ENCODE measurements at places on chromosomes 7 and 10.

DNA sequence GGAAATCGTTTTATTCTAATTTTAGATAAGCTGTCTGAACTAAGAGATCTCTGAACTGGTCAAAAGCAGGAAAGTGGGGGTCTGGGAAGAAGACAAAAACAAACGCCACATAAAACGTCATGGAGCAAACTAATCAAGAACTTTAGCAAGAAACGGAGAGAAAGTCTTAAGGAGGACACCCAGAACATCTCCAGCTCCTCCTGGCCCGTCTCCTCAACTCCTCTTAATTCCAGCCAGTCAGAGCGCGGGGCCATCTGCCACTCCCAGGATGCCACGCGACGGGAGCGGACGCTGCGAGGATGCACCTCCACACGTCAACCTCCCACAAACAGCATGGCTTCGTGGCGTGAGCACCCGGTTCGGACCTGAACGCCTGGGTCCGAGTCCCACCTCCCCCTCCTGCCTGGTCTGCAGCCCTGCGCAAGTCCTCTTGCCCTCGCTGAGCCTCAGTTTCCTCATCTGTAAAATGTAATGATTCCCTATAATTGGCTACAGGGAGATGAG, 598 bp downstream of the MMS19 start:
- DNase-seq: peak; percentile 77

DNA sequence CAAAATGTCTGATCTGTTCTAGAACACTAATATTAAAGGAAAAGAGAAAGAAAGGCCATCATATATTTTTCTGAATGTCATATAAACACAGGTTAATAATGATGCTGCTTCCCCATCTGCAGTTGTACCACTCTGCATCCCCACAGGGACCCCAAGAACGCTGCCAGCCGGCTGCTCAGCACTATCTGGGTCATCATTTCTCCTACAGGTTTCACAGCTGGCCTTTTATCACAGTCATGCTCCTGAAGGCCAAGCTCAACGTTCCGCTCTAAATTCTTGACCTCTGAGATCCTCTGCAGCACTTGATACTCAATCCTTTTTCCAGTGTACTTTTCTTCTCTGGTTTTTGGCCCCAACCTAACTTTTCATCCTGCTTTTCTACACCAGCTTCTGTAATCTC, 4.8 kb downstream of the IDI1 start:
- no peak for DNase-seq

- no peak for DNase-seq
Observed at GRCh38 chr7:27651702-27652101, 11.0 kb downstream of the HIBADH start.

DNA sequence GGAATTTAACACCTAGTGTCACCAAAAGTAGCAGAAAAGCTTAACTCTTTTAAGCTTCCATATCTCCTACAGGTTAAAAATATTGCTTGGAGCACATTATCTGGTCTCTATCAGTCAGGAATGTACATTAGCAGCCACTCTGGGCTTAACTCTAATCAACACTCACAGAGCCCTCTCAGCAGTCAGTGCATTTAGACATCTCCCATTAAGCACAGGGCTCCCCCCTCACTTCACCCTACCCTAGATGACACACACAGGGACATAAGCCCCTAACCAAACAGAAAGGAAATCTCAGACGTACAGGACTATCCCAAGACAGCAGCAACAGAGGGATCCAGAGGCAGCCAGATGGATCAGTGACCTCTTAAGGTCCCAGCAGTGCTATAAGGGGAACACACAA, 26.4 kb downstream of the FBXW4 start:
- DNase-seq: no peak

GRCh38 chr7:102287111-102287980, 678 bp downstream of the SH2B2 start:
- no peak for DNase-seq

DNA sequence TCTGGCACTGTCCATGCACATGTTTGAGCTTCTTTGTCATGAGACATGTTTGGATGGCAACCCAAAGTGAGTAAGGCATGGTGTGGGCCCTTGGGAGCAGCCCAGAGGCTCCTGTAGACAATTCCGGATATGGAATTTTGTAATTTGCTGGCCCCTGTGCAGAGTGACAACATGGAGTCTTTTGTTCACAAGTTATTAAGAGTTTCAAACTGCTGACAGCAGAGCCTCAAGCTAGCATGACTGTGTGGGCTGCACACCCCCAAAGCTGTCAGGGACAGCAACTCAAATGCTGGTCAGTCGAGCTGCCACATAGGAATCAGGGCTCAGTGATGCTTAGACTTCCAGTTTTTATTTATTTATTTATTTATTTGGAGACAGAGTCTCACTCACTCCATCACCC, 7.0 kb upstream of the MYL7 start:
- no peak for DNase-seq

DNA sequence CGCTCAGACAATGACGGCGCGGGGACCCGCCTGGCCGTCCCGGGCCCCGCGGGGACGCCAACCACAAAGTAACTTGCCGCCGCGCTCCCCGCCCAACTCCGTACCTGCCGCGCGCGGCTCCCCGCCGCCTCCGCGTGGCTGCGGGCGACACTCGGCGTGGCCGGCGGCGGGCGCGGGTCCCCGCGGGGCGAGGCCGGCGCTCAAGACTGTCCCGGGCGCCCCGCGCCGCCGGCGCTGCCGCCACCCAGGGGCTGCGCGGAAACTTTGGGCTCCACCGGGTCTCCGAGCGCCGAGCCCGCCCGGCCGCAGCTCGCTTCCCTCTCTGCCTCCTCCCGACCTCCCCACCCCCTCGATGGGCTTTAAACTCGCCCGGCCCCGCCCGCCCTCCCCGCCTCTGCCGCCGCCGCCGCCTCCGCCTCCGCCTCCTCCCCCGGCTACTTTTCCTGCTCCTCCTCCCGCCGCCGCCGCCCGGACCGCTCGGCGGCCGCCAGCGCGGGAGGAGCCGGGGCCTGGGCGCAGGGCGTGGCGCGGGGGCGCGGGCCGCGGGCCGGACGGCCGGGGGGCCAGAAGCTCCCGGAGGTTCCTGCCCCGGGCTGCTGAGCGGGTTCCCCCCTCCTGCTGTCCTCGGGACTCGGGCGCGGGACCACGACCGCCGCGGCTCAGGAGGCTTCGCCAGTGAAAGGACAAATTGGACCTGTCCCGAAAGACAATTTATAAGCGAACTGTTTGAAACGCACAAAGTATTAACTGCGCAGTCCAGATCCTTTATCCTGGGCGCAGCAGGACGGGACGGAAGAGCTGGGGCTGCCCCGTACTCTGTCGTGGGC, 10.6 kb upstream of the GRB10 start:
- no peak for DNase-seq

GRCh38 chr7:127189074-127189473, 63.7 kb downstream of the GRM8 start:
- no peak for DNase-seq

- DNase-seq: peak; percentile 68
Observed at GRCh38 chr7:98831641-98832221, 38.1 kb downstream of the TMEM130 start.

DNA sequence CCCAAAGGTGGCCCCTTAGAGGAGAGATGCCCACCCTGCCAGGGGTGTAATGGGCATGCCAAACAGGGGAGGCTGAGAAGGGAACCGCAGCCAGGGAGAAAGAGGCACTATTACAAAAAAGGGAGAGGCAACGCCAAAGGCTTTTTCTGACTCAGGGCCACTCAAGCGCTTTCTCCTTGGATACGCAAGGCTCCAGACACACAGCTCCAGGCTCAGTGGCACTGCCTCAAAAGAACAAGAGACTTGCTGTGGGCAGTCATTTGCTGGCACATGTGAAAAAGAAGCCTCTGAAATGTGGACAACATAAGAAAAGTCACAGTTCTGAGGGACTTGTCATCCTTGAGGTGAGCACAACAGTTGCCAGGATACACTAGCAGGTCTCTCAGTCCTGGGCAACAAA, 128.4 kb downstream of the DGKI start:
- no peak for DNase-seq

- no peak for DNase-seq
Observed at GRCh38 chr10:110022716-110023504, 15.1 kb downstream of the ADD3 start.

- DNase-seq: no peak
Observed at GRCh38 chr7:124022551-124022950, 10.3 kb downstream of the TMEM229A start.

DNA sequence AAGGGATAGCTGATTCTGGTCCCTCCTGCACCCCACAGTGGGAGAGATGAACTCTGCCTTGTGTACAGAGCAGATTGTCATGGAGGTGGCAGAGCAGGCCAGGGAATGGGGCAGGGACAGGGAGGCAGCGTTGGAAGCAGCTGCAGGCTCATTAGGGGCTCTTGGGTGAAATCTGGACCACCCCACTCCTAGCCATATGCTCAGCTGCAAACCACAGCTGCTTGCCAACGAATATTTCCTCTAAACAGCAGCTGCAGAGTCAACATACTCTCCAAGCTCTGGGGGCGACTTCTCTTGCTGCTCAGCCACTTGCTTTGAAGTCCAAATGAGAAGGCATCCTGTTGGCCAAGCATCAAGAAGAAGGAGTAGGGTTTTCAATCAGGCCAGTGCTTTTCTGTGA, 302.3 kb upstream of the AUTS2 start:
- DNase-seq: no peak

DNA sequence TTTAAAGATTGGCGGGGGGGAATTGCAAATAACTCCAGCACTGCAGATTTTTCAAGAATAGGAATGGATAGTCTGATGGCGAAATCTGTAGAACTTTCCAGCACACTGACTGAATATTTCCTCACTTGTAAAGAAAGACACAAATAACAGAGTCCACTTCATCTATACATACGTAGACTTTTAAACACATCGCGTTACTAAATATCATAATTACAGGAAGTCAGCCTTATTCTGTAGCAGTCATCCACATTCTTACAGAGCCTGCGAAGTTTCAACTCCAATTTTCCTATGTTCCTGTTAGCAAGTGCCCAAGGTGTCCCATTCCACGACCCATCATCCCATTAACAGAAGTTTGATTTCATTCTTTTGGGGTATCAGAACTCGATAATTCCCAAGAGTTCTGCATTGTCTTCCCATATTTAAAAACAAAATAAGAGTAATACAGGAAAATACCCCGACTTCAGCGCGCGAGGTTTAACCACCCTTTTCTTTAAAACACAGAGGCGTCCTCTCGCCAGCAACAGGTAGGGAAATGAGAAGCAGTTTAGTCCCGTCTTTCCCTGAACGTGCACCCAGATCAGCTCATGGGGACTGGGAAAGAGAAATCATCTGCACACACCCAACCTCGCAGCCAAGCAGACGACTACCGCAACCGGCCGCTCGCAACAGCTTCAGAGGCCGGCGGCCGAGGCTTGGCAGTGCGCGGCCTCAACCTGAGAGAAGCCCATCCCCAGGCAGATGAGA, 880 bp downstream of the HERC4 start:
- DNase-seq: peak; percentile 49

DNA sequence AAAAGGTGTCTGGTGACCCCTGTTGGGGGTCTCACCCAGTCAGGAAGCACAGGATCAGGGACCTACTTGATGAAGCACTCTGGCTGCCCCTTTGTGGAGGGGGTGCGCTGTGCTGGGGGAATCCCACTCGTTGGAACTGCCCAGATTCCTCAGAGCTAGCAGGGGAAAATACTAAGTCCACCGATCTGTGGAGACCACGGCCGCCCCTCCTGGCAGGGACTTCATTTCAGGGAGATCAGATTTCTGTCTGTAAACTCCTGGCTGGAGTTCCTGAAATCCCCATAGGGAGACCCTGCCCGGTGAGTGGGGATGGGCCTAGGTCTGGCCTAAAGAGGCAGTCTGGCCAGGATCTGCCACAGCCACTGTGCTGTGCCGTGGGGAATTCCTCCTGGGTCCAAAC, 79.3 kb upstream of the ADCY1 start:
- no peak for DNase-seq

- DNase-seq: peak; percentile 38
Observed at GRCh38 chr7:15326044-15326644, 235.7 kb downstream of the AGMO start.

- no peak for DNase-seq
Observed at GRCh38 chr10:129865960-129866359, 98.1 kb downstream of the EBF3 start.

GRCh38 chr10:119022846-119023552, 6.5 kb upstream of the NANOS1 start:
- no peak for DNase-seq

DNA sequence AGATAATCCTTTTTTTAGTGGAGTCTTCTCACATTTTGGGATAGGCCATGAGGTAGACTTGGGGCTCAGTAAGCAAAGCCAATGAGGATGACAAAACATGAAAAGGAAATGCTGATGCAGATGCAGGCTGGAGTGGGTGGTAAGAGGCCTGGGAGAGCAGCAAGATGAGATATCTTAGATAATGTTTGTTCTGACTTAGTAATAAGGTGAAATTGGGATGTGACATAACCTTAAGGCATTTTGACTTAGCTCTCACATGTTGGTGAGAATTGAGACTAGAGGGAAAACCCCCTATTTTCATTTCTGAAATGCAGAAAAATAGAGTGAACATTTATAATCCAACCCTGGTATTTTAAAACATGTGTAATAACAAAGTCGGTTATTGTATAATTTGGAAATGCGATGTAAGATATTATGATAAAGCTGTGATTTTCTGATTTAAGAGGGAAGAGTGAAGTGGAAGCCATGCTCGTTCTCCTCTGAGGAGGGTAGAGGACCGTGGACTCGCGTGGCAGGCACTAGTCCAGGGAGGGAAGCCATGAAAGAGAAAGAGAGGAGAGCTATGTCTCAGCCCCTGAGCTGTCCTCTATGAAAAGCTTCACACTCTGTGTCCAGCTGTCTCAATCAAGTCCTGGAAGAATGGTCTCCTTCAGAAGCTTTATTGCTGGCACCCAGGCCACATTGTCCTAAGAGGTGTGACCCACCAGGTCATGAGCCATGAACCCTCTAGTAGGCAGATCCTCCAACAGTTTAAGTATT, 57.3 kb downstream of the ST7 start:
- DNase-seq: peak; percentile 70

DNA sequence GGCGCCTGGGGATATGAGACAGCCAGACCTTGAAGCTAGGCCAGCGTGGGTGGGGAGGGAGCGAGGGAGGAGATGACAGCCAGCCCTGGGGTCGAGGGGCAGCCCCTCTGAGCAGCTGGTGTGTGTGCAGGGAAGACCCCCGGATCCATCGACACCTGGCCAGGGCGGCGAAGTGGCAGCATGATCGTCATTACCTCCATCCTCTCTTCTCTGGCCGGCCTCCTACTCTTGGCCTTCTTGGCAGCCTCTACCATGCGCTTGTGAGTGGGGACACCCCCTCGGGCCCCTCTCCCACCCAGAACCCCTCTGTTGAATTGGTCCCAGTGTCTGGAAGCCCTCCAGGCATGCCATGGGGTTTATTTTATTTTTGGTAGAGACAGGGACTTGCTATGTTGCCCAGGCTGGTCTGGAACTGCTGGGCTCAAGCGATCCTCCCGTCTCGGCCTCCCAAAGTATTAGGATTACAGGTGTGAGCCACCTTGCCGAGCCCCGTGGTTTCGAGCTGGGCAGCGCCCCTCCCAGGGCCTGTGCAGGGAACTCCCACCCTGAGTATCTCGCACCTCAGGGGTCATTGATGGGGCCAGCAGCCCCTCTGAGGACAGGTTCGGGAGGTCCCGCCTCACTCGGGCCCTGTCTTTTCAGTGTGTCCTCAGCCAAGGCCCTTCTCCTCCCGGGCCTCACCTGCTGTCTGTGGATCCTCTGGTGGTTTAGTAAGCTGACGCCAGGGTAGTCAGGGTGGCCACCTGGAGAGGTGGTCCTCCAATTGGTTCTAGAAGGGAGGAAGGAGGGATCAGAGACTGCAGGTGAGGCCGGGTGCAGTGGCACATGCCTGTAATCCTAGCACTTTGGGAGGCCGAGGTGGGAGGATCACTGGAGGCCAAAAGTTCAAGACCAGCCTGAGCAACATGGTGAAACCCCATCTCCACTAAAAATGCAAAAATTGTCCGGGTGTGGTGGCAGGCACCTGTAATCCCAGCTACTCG, 3.8 kb downstream of the UPK3B start:
- no peak for DNase-seq

- DNase-seq: no peak
Observed at GRCh38 chr7:126774077-126774476, 478.7 kb downstream of the GRM8 start.

Measured in inflammatory macrophage treated with lipopolysaccharide for 1 hour (primary cell).